SJSA1 (cell line): ENCODE measurements at places on chromosomes 2 and 18.

GRCh38 chr2:10557506-10558265, 109.6 kb upstream of the ODC1 start:
- no peaks in the 10 kb centered on the region for H3K36me3 ChIP-seq
- H3K4me3 ChIP-seq: no peak overlapping the region
- no peak overlapping the region for H3K27ac ChIP-seq
- no peak for DNase-seq
- no peaks in the 10 kb centered on the region for H3K27me3 ChIP-seq

DNA sequence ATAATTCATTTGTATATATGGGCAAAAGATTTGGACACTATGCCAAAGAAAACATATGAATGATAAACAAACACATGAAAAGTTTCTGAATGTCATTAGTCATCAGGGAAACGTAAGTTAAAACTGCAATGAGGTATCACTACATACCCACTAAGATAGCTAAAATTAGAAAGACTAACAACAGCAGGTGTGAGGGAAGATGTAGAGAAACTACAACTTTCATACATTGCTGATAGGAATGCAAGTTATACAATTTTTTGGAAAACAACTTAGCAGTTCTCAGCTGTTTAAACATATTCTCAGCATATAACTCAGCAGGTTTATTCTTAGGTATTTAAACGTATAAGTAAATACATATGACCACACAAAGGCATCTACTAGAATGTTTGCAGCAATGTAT, 563.5 kb upstream of the KLHL29 start:
- no peaks in the 10 kb centered on the region for H3K36me3 ChIP-seq
- H3K27me3 ChIP-seq: no peaks in the 10 kb centered on the region
- no peak overlapping the region for H3K27ac ChIP-seq

GRCh38 chr2:143532061-143532460, 402.8 kb downstream of the ARHGAP15 start:
- H3K4me3 ChIP-seq: no peak overlapping the region
- H3K36me3 ChIP-seq: no peaks in the 10 kb centered on the region
- no peak for DNase-seq
- H3K27me3 ChIP-seq: no peaks in the 10 kb centered on the region

DNA sequence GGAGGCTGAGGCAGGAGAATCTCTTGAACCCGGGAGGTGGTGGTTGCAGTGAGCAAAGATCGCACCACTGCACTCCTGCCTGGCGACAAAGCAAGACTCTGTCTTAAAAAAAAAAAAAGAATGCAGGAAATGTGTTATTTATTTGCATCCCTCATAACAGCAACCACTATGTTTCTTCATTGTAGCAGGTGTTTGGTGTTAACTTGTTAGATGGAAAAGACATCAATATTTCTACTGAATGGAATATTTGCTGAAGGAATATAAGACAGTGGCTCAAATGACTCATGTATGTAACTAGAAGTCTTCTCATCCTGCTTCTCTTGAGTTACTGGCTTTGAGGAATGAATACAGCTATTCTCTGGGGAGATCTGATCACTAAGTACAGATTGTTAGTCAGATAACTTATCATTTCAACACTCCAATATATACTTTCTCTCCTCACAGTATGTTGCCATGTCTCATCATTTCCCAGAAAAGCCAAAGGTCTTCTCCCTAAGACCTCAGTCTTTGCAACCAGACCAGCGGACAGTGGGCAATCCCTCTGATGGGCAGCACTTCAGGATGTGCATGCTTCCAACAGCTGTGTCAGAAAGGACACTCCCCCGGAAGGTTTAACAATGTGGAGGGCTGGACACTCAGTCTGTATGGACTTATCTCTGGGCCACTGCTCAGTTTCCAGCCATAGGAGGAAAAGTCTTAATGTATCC, 104.4 kb upstream of the STK17B start:
- H3K4me1 ChIP-seq: peaks cover 48% of the 10 kb centered on the region
- no peaks in the 10 kb centered on the region for H3K27me3 ChIP-seq
- no peak overlapping the region for H3K27ac ChIP-seq
- H3K4me3 ChIP-seq: no peak overlapping the region

- no peaks in the 10 kb centered on the region for H3K36me3 ChIP-seq
- no peaks in the 10 kb centered on the region for H3K4me1 ChIP-seq
- H3K27ac ChIP-seq: no peak overlapping the region
- no peak for DNase-seq
These were observed 1330.6 kb downstream of the DSC3 start for GRCh38 chr18:29711932-29712331.

- DNase-seq: no peak
- H3K27ac ChIP-seq: peak overlapping the region; percentile 93
- no peak overlapping the region for H3K4me3 ChIP-seq
These were observed 141.4 kb downstream of the CAPN13 start for GRCh38 chr2:30665761-30666265.

DNA sequence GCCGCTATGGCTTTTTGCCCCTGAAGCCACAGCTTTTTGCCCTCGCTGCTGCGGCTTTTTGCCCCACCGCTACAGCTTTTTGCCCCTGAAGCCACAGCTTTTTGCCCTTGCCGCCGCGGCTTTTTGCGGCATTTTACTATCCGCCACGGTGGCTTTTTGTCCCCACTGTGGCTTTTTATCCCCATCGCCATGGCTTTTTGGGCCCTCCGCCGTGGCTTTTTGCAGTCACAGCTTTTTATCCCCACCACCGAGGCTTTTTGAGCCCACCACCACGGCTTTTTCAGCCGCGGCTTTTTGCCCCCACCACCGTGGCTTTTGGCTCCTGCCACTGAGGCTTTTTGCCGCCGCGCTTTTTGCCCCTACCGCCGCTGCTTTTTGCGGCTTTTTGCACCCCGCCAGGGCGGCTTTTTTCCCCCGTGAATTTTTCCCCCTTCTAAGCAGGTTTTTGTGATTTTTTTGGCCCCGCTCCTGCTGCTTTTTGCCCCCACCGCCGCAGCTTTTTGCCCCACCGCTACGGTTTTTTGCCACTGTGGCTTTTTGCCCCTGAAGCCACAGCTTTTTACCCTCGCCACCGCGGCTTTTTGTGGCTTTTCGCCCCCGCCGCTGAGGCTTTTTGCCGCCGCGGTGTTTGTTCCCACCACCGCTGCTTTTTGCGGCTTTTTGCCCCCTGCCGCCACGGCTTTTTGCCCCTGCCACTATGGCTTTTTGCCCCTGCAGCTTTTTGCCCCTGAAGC, 2797.2 kb upstream of the TEKT4 start:
- DNase-seq: peak; percentile 26
- H3K4me1 ChIP-seq: no peaks in the 10 kb centered on the region
- no peak overlapping the region for H3K4me3 ChIP-seq
- H3K27me3 ChIP-seq: no peaks in the 10 kb centered on the region

GRCh38 chr2:9392898-9393765, 30.2 kb downstream of the ITGB1BP1 start:
- H3K27me3 ChIP-seq: no peaks in the 10 kb centered on the region
- no peaks in the 10 kb centered on the region for H3K4me1 ChIP-seq
- no peak overlapping the region for H3K4me3 ChIP-seq
- DNase-seq: no peak
- H3K36me3 ChIP-seq: peaks cover 41% of the 10 kb centered on the region

DNA sequence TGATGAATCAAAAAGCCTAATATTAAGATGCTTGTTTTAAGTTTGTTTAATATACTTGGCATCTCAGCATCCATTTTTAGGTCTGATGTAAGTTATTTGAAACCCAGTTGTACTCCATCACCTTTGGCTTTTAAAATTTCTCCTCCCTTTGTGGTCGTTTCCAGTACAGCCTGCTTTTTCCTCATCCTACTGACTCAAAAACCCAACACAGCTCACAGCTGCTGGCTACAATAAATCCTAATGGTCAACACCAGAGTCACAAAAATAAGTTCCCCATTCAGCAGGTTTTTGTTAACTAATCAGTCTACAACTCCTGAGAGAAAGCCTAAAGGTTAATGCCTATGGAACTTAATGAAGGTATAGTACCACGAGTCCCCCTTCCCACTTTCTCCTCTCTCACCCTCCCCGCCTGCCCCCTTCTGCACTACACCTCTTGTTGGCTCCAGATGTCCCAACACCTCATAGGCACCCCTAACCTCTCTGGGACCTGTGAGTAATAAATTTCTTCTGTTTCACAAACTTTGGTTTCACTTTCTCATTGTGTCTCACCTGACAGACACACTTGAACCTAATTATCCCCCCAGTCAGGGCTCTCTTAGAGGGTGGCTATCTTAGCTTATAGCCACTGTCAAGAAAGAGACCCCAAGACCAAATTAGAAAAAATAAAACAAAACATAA, 148.6 kb downstream of the GALNT1 start:
- no peak overlapping the region for H3K27ac ChIP-seq
- H3K27me3 ChIP-seq: peaks cover 2% of the 10 kb centered on the region; the same call in 1 of the 2 replicates
- H3K4me3 ChIP-seq: no peak overlapping the region
- H3K4me1 ChIP-seq: no peaks in the 10 kb centered on the region
- H3K36me3 ChIP-seq: no peaks in the 10 kb centered on the region
- DNase-seq: no peak

DNA sequence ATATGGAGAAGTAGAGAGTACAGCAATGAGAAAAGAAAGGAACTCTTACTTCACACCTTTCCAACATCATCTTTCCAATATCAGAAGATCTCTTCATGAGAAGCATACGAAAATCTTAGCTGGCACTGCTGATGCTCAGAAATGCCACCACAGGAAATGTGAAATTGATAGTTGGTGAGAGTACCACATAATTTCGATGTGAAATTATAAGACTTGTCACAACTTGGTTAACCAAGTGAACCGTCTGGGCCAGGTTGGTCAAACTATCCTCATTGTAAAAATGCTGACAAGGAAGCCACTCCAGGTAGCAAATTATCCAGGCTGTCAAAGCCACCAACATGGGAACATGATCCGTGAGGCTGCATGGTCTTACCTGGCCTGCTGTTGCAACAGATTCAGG, 66.5 kb downstream of the EPG5 start:
- DNase-seq: no peak
- H3K4me1 ChIP-seq: no peaks in the 10 kb centered on the region
- no peak overlapping the region for H3K4me3 ChIP-seq

GRCh38 chr2:240452462-240453256, 17.2 kb downstream of the GPC1 start:
- H3K4me1 ChIP-seq: peaks cover 12% of the 10 kb centered on the region
- DNase-seq: peak; percentile 67
- H3K36me3 ChIP-seq: no peaks in the 10 kb centered on the region
- H3K4me3 ChIP-seq: peak overlapping the region; percentile 42
- H3K27me3 ChIP-seq: peaks cover 4% of the 10 kb centered on the region; the same call in 1 of the 2 replicates
- H3K27ac ChIP-seq: no peak overlapping the region

DNA sequence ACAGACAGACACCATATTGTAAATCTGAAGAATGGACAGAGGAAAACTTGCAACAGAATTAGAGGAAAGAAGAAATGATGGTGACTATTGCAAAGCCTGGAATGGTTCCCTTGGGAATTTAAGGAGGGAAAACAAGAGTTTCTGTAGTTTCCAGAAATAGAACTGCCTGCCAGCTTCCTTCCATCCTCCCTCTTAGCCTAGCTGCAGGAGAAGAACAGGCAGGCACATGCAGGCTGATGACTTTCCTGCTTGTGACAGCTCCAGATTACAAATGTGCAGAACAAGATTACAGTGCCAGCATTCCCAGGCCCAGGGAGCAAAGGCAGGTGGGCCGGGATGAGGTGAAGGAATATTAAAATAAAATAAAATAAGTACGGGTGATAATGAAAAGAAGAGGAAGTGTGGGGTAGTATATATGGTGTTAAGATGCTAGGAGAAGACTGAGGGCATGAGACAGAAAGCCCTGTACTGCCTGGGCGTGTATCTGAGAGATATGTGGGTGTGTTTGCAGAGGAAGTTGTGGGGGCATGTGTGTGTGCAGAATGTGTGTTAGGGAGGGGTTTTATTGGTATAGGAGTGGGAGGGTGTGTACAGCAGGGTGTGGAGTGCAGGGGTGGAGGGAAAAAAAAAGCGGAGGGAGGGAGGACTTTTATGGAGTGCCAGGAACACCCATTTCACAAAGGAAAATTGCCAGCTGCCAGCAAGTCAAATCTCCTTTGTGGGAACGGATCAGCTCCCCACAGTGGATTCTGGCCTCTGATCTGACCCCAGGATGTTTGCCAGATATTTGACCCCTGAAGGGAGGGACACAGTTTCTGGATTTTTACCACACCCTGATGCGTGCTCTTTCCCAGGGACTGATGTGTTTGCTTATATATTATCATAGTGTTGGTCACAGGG, 43.9 kb upstream of the NEMP2 start:
- no peak overlapping the region for H3K4me3 ChIP-seq
- peak; percentile 69 for DNase-seq
- peak overlapping the region; percentile 7; the same call in 1 of the 2 replicates for H3K27ac ChIP-seq
- peaks cover 38% of the 10 kb centered on the region for H3K4me1 ChIP-seq

- H3K27me3 ChIP-seq: no peaks in the 10 kb centered on the region
- H3K4me3 ChIP-seq: no peak overlapping the region
- no peak for DNase-seq
- H3K4me1 ChIP-seq: peaks cover 34% of the 10 kb centered on the region
- no peak overlapping the region for H3K27ac ChIP-seq
- H3K36me3 ChIP-seq: no peaks in the 10 kb centered on the region
These were observed 180.8 kb downstream of the TCF4 start for GRCh38 chr18:55407191-55407590.

DNA sequence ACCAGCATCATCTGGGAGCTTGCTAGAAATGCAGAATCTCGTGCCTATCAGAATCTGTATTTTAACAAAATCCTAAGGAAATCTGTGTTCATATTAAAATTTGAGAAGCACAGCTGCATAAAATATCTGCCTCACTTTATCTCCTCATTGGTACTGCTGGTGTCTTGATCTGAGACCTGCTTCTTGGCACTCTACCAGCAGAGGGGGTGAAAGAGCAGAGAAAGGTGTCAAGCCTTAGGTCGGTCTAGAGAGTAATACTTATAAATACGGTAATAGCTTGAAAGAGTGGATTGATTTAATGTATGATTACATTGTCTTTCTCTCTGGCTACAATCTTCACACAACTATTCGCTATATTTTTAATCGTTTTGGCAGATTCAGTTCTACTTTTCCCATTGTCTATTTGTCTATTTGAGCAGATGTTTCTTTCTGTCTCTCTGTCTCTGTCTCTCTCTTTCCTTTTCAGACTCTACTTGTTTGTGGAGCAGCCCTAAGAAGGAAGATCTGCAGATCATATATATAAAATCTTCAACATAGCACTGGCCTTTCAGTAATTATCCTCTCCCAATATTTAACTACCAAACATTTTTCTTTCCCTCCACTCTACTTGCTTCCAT, 1.7 kb upstream of the GCG start:
- no peak overlapping the region for H3K27ac ChIP-seq
- no peak overlapping the region for H3K4me3 ChIP-seq
- DNase-seq: peak; percentile 24
- H3K4me1 ChIP-seq: no peaks in the 10 kb centered on the region

DNA sequence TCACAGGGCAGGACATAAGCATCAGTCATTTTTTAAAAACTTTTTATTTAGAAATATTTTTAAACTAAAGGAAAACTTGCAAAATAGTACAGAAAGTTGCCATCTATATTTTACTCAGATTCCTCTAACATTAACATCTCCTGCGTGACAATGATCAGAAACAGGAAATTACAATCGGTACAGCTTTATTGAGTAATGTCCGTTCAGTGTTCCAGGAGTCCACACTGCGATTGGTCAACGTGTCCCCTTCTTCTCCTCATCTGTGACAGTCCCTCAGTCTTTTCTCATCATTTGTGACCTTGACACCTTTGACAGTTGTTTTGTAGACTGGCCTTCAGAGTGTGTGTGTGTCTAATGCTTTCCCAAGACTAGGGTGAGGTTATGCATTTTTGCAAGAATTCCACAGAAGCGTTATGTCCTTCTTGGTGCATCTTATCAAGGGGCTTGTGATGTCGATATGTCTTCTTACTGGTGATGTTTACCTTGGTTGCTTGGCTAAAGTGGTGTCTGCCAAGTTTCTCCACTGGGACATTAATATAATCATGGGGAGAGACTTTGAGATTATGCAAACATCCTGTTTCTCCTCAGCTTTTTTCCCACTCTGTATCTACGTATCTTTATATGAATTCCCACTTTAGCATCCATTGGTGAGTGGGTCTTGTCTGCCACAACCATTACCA, 21.4 kb upstream of the TMEM177 start:
- H3K4me3 ChIP-seq: no peak overlapping the region
- no peaks in the 10 kb centered on the region for H3K4me1 ChIP-seq
- no peak overlapping the region for H3K27ac ChIP-seq
- H3K36me3 ChIP-seq: no peaks in the 10 kb centered on the region
